ENCODE measurements at places on chromosomes 12 and 14.
A peak's percentile ranks its signal among the peaks of the same experiment; 100 is the strongest.

DNA sequence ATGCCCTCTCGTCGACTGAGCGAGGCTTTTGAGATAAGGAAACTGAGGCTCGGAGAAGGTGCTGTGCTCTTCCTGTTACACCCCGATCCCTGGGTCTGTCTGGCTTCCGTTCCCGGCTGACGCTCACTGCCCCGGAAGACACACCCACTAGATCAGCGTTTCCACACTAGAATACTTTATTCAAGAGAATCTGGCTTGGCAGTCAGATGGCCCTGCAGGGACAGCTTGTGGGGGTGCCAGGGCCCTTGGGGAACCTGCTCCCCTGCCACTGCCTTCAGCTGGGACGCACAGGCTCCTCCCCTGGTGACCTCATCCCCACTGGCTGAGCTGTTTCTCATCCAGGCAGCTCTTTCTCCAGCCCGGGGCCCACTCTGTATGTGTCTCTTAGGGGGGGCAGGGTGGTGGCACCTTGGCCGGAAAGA, 13.7 kb downstream of the PGF start:
- no peak for DNase-seq

DNA sequence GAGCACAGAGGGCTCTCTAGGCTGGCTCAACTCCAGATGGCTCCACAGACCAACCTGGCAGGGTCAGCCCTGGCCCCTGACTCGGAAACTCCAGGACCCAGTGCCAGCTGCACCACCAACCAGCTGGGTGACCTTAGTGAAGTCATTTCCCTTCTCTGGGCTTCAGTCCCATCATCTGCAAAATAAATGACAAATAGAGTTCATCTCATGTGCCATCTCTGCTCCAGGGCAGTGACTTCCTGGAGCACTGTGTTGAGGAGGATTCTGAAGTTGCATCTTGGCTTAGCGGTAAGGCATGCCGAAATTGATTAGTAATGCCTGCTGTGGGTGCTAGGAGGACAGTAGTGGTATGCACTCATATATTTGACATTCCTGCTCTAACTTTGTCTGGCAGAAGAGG, 31.5 kb downstream of the DTX1 start:
- no peak for DNase-seq

DNA sequence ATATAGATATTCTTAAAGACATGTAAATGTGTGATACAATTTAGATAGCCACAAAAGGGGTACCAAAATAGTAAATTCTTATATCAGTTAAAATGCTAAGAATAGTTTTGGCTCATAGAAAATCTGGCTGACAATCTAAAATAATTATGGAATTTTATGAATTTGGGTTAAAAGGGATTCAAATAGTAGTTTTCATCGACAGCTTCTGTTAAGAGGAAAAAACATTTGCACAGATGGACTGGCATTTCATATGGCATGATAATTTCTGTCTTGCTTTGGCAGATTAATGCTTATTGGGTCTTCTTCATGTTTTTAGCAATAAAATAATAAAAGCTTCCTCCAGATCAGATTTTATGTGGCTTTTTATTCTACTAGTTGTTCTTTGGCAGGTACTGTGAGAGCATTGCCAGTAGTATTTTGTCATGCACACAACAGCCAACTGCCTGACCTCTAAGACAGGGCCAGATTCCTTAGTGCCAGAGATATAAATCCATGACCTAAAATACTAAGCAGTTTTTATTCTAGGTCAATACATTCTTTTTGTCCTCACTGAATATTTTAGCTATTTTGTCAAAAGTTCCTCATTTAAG, 9.1 kb downstream of the ABCD2 start:
- no peak for DNase-seq

GRCh38 chr14:40345334-40345733, 913.1 kb upstream of the FBXO33 start:
- DNase-seq = no peak

GRCh38 chr12:75888874-75889613, 142.5 kb downstream of the PHLDA1 start:
- DNase-seq = no peak

GRCh38 chr14:68367536-68367935, 425.3 kb downstream of the ZFP36L1 start:
- DNase-seq = no peak

GRCh38 chr12:115191342-115191741, 507.4 kb upstream of the TBX3 start:
- no peak for DNase-seq

GRCh38 chr12:18462442-18462841, 201.1 kb downstream of the PIK3C2G start:
- no peak for DNase-seq

GRCh38 chr12:68975811-68976210, 42.8 kb upstream of the CPM start:
- DNase-seq = no peak

- DNase-seq = no peak
Measured at GRCh38 chr14:77849711-77850110, 49.8 kb downstream of the ADCK1 start.

DNA sequence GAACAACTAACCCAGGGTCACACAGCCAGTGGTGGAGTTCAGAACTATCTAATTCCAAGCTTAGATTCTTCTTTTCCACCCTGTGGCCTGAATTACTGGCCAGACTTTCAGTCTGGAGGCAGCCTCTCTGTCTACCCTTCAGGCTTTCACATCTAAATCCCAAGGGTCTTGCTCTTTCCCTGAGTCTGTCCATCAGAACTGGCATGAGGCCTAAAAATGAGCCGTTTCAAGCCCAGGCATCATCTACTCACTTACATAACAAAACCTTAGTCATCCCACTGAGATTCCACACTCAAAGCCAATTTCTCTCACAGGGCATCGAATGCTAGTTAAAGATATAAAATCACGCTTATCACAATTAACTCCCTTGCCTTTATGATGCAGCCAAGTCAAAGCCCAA, 1.3 kb upstream of the PTGDR start:
- DNase-seq = no peak

GRCh38 chr12:32567296-32567674, 111.8 kb upstream of the DNM1L start:
- no peak for DNase-seq

DNA sequence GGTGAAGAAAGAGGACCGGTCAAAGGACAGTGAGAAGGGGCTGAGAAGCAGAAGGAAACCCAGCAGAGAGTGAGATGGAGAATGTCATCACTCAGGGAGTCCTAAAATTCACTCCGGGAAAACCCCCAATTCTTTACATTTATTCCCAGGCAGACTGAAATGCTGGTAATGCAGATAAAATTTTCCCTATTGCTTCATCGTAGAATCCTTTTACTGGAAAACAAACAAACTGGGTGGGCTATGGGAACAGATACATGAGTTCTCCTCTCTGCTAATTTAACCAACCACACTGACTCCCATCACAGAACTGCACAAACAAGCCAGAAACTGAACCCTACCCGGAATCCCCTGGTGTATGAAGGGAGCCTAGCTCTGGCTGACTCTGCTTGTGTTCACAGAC, 20.9 kb downstream of the HEBP1 start:
- no peak for DNase-seq

DNA sequence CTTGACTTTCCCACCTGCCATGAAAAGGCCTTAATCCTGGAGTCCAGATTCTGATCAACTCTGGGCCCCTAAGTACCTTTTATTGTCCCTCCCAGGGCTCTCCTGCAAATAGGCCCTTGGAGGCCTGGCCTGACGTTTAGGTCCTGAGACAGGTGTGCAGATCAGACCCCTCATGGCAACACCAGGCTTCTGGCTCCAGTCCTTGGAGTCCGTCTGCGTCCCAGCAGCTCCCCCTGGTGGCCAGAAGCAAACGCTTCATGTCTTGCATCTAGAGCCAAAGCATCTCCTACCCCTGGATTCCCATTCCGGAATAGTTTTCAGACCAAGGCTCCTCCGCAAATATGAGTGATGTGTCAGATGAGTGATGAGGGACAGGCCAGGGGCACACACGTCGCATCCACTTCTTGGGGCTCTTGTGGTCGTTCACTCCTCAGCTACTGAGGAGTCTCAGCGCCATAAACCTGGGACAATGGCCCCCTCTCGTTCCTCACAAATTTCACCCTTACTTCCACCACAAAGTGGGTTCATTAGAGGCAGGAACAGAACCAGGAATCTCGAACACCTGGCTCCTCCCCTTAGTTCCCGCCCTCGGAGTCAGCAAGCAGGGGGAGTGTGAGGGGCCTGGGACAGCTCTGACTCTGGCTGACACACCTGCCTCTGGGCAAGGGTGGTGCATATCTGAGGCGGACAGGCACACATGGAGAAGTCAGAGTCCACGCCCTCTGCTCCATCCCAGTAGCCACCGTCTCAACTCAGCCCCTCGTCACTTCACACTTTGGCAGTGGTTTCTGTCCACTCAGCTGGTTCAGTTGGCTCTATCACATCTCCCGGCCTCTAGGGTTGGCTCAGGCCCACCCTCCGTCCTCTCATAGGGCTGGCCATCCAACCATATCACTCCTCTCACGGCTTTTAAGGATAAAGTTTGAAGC, 77.9 kb upstream of the PWP1 start:
- DNase-seq = peak; percentile 68
